NCI-H1930 (cell line): ENCODE measurements at places on chromosomes 5 and 9.

DNA sequence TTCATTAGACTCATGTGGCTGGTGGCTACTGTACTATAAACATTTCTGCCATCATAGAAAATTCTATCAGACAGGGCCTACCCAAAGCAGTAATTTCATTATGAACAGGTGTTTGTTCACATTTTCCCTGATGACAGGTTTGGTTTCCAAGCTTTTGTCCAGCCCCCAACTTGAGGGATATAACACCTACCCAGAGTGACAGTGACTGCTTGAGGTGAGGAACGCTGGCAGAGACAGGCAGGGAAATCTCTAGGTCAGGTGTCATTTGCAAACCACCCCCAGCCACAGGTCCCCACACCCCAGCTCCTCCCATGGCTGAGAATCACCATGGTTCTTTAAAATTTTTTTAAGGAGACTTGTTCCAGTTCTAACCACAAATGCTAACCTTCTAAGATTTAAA, 25.5 kb downstream of the GOLM1 start:
- DNase-seq: no peak

DNA sequence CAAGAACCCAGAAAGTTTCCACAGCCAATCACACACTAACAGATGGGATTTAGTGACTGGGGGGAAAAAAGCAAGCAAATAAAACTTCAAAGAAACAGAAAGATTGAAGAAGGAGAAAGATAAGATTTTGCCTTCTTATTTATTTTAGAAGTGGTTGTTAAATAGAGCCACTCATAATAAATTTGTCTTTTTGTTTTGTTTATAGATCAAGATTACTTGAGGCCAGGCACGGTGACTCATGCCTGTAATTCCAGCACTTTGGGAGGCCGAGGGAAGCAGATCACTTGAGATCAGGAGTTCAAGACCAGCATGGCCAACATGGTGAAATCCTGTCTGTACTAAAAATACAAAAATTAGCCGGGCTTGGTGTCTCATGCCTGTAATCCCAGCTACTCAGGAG, 94.9 kb upstream of the RANBP3L start:
- no peak for DNase-seq

DNA sequence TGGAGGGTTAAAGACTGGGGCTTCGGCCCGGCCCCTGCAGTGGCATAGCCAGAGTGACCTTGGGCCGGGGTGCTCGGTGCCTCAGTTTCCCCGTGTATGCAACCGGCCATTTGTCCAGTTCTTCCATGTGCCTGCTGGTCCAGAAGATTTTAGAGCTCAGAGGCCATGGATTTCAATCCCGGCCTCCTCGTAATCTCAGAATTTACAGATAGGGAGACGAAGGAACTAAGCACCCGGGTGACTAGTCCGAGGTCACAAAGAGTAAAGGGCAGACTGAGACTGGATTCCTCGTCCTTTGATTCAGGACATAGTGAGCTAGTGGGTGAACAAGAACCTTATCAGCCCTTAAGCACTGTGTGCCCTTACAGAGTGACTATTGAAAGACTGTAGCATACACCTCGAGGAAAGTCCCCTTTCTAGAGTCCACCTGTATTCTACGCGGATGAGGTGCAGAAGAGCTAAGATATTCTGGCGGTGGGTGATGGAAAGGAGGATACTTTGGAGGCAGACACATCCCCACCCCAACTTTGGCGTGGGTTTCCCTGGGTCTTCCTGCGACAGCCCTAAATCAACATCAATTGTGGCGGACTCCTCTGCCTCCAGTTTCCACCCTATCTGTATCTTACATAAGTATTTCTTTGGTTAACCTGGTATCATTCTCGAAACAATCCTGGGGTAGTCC, 597 bp downstream of the SLC31A1 start:
- no peak for DNase-seq

DNA sequence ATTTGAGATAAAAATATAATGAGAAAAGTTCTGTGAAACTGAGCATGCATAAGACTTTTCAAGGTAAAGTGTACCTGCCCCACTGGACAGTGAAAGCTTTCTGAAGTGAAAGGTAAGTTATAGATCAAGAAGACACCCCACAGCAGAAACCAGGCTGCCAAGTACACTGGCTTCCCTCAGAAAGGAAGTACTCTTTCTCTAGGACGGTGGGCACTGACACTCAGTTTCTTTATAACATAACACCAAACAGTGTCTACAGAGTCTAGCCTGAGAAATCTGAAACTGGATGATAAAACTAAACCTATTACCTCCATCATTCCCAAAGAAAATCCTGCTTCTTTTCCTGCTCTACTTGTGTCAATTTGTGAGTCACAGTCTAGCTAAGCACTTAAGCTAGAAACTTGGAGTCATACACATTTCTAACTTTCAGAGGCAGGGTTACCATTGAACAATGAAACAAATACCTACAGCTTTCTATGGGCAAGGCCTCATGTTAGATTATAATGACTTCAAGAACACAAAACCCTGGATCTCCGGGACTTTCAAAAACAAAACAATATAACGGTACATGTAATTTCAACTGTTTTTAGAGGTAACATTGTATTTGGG, 136.7 kb downstream of the CPLANE1 start:
- no peak for DNase-seq

DNA sequence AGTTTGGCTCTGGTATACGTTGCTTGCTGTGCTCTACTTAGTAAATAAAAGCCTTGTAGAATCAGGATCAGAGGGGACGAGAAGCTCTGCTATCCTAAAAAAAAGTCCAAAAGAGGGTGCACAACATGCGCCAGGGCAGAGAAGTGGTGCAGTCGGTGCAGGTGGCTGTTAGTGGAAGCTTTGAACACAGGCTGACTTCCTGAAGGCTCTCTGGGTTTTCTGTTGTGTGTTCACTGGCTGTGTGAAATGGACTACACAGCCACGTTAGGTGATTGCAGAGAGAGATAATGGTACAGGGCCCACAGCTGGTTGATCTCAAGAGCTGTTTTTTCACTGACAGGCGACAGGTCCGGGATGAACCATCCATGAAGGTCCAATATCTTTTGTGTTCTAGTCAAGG, 167.4 kb downstream of the TMEM167A start:
- DNase-seq: no peak

DNA sequence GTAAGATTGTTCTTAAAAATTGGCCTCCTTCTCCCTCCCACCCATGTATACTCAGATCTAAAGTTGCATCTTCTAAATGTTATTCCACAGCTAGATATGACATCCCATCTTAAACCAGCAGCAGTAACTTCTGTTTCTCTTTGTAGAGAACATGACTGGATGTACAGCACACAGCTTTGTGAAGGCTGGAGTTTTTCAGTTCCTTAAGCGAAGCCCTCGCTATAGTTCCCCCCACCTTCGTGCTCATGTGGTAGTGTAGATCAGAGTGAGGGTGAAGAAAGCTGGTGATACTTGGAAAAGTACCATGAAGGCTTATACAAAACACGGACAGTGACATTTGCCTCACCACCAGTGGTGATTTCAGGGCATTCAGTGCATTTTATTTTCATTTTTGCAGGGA, 137.5 kb downstream of the MAT2B start:
- DNase-seq: no peak

- no peak for DNase-seq
These were observed 497.0 kb upstream of the GRAMD2B start for GRCh38 chr5:125926172-125926571.

GRCh38 chr9:127751269-127752054, 16.4 kb upstream of the TOR2A start:
- no peak for DNase-seq

DNA sequence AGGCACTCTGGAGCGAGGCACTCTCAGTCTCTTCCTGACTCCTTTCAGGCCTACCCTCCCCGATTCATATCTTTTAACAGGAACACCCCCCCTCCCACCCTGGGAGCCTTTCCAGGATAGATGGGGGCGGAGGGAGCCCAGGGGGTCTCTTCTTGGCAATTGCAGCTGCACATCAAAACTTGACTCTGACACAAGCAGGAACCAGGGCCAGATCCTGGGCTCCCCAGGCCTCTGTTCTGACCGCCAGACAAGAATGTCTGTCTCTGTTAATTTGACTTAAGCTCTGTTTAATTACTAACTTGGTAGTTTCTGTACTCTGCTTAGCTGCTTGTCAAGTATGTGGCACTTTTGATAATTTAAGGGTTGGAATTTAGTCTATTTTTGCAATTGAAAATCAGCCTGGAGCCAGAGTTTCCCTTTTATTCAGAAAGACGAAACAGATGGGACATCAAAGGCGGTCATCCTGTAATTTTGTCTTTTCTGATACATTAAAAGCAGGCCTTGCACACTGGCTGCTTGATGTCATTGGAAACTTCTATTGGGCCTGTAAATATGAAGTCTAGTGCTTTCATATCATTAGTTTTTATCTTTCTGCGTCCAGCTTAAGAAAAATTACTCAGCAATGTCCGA, 43.3 kb downstream of the ACTL7B start:
- DNase-seq: no peak

DNA sequence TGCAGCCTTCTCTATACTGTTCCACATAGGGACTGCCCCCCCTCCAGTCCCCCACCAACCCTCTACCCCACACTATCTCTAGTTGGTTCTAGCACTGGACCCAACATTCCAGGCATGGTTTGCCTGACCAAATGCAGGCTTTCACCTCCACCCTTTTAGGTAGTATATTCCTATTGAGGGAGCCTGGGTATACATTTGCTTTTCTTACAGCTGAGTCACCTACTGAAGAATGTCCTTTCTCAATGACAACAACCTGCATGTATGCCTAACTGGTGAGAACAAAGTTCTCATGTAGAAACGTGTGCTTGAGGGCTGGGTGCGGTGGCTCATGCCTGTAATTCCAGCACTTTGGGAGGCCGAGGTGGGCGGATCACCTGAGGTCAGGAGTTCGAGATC, 8.2 kb downstream of the TNIP1 start:
- DNase-seq: no peak

DNA sequence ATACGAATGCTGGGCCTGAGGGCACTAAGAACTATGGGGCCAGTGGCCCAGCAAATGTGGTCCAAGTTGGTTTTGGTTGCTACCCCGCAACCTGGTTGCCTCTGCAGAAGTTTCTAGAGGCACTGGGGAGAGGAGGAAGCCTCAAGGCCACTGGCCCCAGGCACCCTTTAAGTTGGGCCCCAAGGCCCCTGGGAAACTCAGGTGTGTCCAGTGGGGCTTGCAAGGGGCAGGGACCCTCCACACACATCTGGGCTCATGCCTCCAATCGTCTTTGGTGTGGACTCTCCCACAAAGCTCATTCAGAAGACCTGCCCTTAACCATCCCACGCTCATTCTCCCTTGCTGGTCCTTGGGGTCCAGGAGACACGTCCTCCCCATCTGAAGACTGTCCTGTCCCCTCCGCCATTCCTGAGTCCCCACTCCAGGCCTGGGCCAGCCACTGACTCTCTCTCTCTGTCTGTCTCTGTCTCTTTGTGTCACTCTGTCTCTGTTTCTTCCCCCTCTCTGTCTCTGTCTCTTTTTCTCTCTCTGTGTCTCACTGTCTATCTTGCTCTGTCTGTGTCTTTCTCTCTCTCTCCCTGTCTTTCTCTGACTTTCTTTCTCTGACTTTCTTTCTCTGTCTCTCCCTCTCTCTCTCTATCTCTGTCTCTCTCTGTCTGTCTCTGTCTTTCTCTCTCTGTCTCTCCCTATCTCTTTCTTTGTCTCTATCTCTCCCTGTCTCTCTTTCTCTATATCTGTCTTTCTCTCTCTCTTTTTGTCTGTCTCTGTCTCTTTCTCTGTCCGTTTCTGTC, 3.3 kb upstream of the SLC6A19 start:
- no peak for DNase-seq

DNA sequence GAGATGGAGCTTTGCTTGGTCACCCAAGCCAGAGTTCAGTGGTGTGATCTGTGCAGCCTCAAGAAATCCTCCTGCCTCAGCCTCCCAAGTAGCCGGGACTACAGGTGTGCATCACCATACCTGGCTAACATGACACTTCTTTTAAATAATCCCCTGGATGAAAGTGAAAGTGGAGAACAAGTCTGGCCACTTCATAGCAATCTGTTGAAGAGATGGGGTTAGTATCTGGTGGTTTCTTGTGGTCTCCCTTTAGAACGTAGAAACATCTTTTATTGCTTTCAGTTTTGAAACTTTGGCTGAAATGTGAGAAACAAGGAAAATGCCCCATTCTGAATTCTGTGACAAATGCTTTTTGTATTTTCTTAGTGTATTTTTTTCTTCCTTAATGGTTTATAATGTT, 452.5 kb upstream of the RIOK2 start:
- DNase-seq: no peak

- DNase-seq: no peak
These were observed 37.8 kb downstream of the SLC46A2 start for GRCh38 chr9:112852741-112853504.

- no peak for DNase-seq
These were observed 54.4 kb downstream of the CRB2 start for GRCh38 chr9:123410281-123410910.

DNA sequence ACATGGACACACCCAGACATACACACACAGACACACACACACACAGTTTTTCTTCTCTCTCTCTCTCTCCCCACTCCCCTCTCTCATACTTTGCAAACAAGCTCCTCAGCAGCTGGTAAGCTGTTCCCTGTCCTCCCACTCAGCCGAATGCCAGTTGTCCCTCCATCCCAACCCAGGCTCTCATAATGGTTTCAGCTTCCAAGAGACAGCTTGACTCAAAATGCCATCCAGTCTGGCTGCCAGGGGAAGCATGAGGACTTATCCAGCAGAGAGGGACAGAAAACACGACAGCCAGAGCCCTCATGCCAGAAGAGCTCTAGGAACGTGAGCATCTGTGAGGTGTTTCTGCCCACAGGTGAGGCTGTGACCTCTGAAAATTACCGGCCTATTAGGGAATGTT, 112.6 kb upstream of the SPDL1 start:
- DNase-seq: no peak

DNA sequence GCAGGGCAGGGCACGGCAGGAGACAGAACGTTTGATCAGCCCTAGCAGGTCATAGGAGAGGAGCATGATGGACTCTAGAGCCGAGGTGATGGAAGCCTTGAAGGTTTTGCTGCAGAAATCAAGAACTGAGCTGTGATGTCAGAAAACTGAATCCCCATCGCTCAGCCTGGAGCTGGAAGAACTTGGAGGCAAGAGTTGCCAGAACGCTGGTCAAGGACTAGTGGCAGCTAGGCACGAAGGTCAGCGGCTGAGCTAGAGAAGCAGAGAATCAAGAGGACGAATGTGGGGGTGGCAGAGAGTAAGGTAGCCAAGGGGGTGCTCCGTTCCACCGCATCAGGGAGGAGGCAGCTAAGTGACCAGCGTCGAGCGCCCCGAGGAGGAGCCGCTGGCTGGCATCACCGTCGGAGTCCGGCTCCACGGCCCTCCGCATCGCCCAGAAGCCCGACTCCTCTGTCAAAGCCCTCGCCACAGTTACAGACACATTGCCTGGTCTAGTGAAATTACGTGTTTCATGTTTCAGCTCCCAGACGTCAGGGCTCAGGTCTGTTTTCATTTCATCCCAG, 1.2 kb upstream of the GALNT10 start:
- no peak for DNase-seq

DNA sequence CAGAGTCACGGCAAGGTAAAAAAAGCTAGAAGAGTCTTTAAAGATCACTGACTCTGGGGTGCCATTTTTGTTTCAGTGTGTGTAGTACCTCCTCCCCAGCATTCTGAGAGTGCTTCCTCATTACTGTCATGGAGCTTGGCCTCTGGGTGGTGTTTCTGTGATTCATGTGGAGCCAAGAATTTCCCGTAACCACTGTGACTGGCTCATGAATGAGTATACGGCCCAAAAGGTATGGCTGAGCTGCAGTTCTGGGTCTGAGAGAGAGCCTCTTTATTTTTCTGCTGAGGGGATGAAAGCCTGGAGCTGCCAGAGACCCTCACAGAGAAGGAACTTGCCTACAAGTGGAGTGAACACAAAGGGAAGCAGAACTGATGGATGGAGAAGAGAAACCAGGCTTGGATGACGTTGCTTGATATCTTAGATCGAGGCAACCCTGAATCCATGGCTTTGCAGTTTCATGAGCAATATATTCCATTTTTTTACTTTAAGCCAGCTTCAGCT, 85.6 kb downstream of the PTTG1 start:
- DNase-seq: no peak

- DNase-seq: no peak
These were observed 61.6 kb downstream of the NNT start for GRCh38 chr5:43664501-43665040.
